ENCODE measurements at places on chromosomes 1 and 21.

GRCh38 chr1:203127666-203128430 is at the start of gene ADORA1:
Gene ADORA1 (plus strand): TSS chr1:203127726. CDS start chr1:203128842, 1,116 bp downstream.
- DNase-seq: no peak

GRCh38 chr1:40851643-40852042 is 10.5 kb downstream of the CITED4 start:
- no peak for DNase-seq

GRCh38 chr1:44730741-44731512 is at the start of gene RNU5D-1:
Gene RNU5D-1 (minus strand): TSS chr1:44731170.
- DNase-seq: peak; percentile 76

GRCh38 chr1:102655034-102655433 is 453.3 kb downstream of the COL11A1 start:
- no peak for DNase-seq

- DNase-seq: no peak
Measured at GRCh38 chr1:76291737-76292136, 217.2 kb downstream of the ST6GALNAC3 start.
